Sigmoid colon (tissue), 7 donors: ENCODE measurements at places on chromosomes 1 and 21. TPM values are rescaled to one million over a fixed set of nuclear protein-coding genes. Genes with fewer than 3 reads are reported as not detected.
A peak's percentile ranks its signal among the peaks of the same experiment; 100 is the strongest.

GRCh38 chr1:72283307-72284083 is 1.2 kb upstream of the NEGR1 start:
- DNase-seq: peak; percentile 90

GRCh38 chr1:165456861-165457260 is 11.9 kb upstream of the RXRG start:
- no peak for DNase-seq

- DNase-seq: no peak
Measured at GRCh38 chr1:152191260-152191659, 32.2 kb upstream of the RPTN start.

DNA sequence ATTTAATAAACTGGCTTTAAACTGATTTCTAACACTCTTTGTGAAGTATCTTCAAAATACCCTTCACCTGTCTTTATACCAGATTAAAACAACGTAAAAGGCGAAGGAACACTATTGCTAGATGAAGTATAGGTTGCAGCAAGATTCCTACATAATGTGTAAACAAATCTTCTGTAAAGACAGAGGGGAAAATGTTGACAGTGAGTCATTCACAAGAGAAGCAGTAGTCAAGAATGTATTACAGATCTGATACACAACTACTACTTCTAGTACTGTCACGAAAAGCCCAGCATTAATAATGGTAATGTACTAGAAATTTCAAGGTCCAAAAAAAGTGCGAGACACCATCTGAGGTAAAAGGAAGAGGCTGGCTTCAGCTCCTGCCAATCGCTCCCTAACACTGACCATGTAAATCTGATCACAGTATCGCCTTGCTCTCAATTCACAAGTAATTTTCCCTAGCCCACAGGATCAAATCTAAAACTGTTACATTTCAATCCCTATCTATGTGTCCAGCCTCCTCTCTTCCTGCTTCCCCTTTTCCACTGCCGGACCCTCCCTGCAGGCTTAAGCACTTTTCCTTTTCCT is 290.4 kb downstream of the AKT3 start:
- no peak for DNase-seq

NGF gene
- 5.4 TPM for total RNA-seq

DNA sequence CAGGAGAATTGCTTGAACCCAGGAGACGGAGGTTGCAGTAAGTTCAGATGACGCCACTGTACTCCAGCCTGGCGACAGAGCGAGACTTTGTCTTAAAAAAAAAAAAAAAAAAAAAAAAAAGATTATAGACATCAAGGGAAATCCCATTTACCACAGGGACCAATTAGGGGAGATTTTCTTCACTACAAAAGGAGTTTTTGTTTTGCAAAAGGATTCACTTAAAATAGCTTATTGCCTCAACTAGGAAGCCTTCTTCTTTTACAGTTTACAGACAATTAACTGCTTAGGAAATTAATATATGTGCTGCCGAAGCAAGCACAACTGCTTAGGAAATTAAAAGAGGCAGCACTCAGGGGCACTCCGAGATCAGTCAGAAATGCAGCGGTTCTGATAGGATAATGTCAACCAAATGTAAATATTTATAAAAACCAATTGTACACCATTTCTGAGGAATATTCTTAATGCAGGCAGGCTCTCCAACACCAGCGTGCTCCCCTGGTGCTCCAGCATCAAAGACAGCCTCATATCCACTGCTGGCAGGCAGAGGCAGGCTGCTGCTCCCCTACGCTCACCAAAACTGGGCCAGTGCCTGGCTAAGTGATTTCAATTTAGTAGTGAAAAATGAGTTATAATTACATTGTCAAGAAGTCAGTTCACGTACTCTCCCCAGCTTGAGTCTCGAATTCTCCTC is 107.9 kb upstream of the RAB4A start:
- DNase-seq: no peak

DNA sequence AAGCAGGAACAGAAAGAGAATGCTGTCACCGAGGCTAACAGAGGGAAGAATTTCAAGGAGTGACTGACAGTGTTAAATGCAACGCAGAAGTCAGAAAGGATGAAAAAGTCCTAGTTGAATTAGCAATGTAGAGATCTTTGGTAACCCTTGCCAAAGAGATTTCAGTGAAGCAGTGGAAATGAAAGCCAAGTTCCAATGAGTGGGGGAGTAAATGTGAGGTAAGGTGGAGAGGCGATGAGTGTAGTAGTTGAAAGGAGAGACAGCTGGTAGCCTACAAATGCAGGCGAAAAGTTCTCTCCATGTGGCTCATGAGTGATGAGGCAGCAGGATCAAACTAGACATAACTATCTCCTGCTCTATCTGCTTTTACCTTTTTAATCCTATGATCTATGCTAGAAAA is 74.6 kb upstream of the IPO9 start:
- DNase-seq: no peak

GRCh38 chr1:26363549-26364448 is 8.8 kb downstream of the ZNF683 start:
- peak; percentile 71 for DNase-seq

- DNase-seq: no peak
Measured at GRCh38 chr1:224068458-224069072, 45.3 kb upstream of the FBXO28 start.

TMEM82 gene
- total RNA-seq: 0.55 TPM

- no peak for DNase-seq
Measured at GRCh38 chr1:206136241-206136640, 19.1 kb upstream of the AVPR1B start.

DNA sequence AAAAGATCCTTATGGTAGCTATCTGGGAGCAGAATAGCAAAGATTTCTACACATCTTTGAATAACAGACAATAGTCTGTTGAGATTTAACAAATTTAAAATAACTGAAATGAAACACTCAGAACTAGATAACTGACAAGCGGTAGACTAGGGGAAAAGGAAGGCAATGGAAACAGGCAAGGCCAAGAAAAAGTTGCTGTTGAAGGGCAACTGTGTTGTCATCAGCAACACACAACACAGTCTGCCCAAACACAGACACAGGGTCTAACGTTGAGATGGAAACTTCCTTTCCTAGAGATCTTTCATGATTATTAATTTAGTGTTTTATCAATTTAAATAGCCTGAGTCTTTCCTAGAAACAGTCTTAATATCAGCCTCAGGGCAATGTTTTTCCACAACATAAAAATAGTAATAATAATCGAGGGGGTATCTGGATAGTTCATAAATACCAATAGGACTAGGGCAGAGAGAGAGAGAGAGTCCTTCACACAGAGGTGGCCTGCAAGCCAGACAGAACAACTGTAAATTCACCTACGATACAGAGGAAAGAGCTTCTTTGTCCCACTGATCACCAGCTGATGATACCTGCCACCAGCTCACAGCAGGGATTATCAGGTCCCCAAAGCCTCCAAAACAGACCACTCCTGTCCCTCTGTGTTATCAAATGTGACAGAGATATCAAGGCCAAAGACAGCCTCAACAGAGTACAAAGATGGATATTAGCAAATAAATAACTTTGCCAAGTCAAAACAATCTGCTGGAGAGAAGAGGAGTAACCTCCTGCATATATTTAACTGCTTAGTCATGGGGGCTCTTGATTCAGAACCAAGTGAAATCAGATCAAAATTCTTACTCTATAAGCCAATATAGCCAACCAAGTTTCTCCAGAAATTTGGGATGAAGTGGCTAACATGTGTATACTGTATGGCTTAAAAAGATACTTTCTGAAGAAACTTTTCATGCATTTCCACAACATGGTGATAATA is 245.3 kb downstream of the SLC45A1 start:
- no peak for DNase-seq

- no peak for DNase-seq
Measured at GRCh38 chr1:204192589-204193352, 3.5 kb downstream of the KISS1 start.

DNA sequence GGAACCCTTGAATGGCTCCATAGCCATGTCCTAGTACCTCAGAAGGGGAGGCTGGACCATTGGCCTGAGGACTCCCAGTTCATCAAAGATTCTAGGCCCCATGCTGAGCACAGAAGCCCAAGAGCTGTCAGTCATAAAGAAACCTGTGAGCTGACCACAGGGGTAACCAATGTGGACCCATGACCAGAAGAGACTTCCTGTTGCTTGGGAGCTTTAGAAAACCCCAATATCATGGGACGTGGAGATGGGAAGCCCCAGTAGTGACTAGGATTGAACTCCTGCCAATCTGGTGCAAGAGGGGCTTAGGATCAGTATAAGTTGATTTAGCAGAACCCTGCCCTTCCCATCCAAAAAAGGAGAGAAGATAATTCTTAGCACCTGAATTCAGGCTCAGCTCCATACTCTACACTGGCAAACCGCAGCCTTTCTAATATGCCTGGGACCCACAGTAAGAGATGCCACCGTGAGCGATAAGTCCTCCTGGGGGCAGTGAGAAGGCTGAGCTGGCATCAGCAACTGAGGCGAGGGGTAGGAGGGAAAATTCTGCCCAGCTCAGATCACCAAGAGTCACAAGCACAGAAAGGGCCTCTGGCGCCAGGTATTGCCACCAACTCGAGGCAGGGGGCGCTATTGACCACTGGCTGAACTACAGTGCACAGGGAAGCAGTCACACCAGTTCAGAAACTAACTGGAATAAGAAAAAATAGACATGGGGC is 108.9 kb downstream of the CAPN8 start:
- no peak for DNase-seq

- no peak for DNase-seq
Measured at GRCh38 chr1:80624682-80625081, 1176.1 kb upstream of the ADGRL2 start.
